Dorsolateral prefrontal cortex (tissue), 122 donors: ENCODE measurements at places on chromosomes 16 and 17.

DNA sequence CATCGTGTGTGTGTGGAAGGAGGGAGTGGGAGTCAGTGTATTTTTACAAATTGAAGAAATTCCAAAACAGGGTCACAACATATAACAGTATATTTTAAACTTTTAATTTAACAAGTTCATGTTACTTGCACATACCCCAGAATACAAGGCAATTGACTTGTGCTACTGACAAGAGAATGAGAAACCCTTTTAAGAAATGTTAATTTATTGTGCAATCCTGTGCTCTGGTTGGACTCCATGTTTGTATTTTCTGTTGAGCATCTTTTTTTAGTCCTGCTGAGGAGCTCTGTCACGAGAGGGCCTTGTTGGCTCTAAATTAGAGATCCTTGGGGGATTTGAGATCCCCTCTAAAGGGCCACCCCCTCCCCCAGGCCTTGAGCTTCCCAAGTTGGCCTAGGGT, 1.1 kb upstream of the EMP2 start:
- DNase-seq: no peak

GRCh38 chr16:87996962-87997880, 46.0 kb downstream of the BANP start:
- DNase-seq: no peak

GRCh38 chr17:40177275-40177874, at the start of gene RAPGEFL1:
TSS of gene RAPGEFL1 (plus strand) at chr17:40177470. CDS start at chr17:40177862, 392 bp downstream.
- DNase-seq: peak; percentile 61

- DNase-seq: no peak
These were observed 39.0 kb downstream of the IQCK start for GRCh38 chr16:19757026-19757425.

- peak; percentile 99 for DNase-seq
These were observed 453 bp upstream of the MYH10 start for GRCh38 chr17:8630802-8631553.

GRCh38 chr17:9271989-9272388, 250.7 kb downstream of the NTN1 start:
- peak; percentile 56 for DNase-seq

GRCh38 chr17:10633738-10634379, 23.2 kb downstream of the MYH3 start:
- DNase-seq: no peak

- no peak for DNase-seq
These were observed 21.5 kb downstream of the SRP68 start for GRCh38 chr17:76050538-76051467.

GRCh38 chr16:20814784-20815183, 8.5 kb downstream of the REXO5 start:
- no peak for DNase-seq

DNA sequence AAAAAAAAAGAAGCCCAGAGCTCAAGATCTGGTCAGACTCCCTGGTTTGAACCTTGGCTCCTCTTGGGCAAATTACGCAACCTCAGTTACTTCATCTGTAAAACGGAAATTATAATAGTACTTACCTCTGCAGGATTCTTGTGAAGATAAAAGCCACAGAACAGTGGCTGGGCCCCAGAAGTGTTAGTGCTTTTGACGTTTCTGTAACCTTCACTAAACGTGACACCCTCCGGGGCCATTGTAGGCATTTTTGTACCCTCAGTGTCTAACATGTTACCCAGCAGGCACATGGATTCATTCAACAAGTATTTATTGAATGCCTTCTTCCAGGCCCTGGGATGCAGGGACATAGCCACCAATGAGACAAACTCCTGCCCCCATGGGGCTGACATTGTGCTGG, 58.0 kb downstream of the PITPNC1 start:
- DNase-seq: no peak

GRCh38 chr17:46059486-46059885, 60.4 kb downstream of the STH start:
- no peak for DNase-seq

DNA sequence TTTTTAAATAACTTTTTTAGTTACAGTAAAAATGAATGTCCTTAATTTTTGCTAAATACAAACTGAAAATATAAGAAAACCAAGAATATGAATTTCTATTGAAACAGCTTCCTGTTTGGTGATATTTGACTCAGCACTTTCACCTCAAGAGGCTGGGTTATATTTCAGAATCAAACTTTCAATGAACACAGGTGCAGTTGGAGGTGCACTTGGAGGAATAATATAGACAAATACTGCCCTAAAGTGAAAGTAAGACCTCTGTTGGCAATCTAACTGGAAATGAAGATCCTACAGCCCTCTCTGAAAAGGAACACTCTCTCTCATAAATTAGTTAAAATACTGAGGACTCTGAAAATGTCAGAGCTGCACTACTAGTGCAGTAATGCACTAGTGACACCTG, 106.2 kb downstream of the BRIP1 start:
- DNase-seq: no peak

- no peak for DNase-seq
These were observed 684 bp downstream of the ZFP90 start for GRCh38 chr16:68539711-68540239.

DNA sequence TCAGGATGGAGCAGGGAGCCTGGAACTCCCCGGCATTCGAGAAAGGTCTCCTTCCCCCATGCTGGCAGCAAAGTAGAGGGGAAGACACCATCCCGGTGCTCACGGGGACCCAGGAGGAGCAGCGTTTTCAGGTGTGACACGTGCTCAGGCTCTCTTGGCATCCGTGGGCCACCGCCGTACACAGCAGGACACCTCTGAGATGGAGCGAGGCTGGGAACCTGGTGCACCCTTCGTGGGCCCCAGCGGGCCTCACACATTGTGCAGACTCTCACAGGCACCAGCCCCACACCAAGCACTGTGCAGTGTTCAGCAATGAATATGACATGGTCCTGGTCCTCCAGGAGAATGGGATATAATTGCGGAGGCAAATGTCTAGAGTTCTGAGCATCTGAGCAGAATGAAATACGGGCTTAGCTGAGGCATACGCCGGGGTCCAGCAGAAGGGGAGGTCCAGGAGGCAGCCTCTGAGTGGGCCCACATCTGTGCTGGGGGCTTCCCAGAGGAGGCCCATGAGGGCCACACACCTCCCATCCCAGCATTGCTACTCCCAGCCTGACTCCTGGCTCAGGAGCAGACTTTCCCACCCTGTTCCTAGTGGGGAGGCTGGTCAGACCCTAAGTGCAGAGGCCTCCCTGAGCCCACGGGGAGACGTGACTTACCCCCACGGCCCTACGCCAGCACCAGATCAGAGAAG, 72.6 kb downstream of the ABR start:
- no peak for DNase-seq

DNA sequence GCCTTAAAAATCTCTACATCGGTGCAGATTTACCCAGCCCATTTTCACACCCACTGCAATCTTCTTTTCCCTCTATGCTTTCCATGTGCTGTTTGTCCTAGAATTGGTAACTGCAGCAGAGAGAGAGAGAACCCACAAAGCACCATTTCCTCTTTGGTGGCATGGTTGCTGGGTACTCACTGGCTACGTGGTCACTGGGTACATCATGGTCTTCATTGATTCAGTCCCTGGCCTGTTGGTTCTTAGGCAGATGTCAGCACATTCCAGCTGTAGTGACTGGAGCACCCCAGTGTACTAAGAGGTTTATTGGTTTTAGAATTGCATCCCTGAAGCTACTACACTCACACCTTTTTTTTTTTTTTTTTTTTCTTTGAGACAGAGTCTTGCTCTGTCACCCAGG, 156.1 kb upstream of the CACNG5 start:
- DNase-seq: no peak

DNA sequence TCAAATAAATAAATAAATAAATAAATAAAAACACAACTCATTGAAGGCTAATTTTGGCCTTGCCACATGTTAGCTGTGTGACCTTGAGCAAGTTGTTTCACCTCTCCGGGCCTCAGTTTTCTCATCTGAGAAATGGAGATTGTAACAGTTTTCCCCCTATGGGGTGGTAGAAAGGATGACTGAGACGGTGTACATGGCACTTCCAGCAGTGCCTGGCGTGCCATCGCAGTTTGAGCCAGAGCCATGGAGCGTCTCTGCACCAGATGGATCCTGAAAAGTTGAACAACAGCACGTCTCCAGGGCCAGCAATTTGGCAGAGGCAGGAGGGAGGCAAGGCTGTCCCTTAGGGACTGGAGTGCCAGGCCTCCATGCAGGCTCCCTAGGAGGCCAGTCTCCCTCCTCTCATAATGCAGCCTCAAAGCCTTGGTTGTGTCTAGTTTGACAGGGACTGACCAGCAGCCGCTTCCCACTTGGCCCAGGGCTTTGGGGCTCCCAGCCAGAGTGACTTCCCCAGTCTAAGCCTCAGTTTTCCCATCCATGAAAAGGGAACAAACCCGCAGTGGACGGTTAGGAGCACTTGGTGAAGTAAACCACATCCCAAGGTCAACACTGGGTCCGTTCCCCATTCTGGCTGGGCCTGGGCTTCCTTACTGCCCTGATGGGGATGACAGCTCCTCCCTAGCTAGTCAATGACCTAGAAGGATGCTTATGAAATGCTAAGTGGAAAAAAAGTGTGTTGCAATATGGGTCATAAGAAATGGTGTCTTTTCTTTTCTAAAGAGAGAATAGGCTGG, 19.3 kb downstream of the SOCS1 start:
- DNase-seq: no peak

- peak; percentile 90 for DNase-seq
These were observed 853 bp upstream of the PDK2 start for GRCh38 chr17:50094243-50094752.

GRCh38 chr17:50785946-50786570, 18.7 kb upstream of the ANKRD40CL start:
- DNase-seq: no peak

GRCh38 chr16:13193721-13194120, 292.3 kb downstream of the SHISA9 start:
- DNase-seq: no peak

DNA sequence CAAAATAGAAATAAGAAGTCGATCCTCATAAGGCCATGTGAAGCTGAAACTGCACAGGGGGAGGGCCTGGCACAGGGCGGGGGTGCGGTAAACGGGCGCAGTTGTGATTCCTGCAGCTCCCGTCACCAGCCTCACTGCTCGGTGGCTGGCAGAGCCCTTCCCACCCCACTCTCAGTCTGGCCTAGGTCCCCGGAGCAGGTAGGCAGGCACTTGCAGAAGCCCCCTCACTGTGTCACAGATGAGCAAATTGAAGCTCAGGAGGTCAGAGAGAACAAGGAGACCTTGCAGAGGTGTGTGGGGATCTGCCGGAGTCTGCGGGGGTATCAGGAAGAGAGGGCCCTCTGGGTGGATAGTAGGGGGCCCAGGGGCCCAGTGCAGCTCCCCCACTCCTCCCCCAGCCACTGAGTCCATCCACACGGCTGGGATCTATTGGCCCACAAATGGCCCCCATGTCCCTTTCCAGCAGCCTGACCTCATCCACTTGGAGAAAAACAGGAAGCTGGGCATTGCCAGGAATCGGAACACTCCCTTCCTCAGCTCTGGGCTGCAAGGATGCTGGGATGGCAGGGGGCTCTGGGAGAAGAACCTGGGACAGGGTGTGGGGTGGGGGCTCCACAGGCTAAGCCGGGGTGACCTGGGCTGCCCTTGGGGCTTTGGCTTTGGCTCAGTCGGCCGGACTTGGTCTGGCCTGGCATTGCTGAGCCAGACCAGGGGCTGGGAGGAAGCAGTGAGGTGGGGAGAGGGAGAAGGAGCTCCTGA, 21.4 kb upstream of the MAP3K14 start:
- no peak for DNase-seq

DNA sequence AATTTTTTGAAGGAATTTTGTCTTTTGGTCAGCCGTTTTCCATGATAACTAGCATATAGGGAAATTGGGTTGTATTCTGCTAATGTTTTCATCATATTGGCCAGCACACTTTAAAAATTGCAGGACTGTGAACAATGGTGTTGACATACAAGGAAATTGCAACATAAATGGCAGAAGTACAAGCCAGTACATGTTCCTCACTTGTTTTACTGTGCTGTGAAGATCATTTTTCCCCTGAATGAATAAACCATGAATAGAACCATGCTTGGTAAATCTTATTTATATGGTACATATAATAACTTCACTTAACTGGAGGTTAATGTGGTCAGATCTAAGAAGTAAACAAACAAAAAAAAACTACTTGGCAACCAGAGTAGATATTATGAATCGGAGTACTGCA, 22.8 kb downstream of the OMG start:
- DNase-seq: no peak

DNA sequence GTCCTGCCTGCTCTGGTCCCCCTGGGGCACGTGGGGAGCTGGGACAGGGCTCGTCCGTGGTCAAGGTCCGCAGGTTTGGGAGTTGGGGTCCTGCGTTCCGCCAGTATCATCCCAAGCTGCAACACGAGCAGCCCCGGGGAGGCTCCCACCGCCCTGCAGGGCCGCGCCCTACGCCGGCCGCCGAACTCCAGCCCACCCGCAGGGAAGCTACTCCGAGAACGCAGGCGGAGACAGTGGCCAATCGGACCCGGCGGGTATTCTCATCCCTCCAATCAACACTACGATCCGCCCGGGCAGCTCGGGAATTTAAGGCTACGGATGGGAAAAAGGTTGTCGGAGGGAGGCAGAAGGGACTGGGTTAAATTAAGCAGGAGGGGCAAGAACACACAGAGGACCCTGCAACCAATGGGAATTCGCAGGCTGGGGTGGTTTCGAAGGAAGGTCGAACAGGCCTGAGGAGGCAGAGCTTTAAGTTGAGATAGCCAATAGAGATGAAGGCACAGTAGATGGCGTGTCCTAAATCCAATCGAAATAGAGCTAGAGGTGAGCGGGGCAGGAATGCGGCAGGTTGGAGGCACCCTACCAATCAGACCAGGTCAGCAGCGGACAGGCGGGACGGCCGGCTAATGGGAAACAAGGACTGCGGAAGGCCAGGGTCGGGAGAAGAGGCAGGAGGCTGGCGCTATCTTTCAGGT, 626 bp downstream of the SPAG7 start:
- DNase-seq: peak; percentile 99

DNA sequence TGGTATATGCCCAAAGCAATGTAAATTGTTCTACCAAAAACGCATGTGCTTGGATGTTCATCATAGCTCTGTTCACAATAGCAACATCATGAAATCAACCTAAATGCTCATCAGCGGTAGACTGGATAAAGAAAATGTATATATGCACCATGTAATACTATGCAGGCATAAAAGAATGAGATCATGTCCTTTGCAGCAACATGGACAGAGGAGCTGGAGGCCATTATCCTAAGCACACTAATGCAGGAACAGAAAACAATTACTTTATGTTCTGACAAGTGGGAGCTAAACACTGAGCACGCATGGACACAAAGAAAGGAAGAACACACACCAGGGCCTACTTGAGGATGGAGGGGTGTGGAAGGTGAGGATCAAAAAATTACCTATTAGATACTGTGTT, 33.7 kb downstream of the TANC2 start:
- no peak for DNase-seq

DNA sequence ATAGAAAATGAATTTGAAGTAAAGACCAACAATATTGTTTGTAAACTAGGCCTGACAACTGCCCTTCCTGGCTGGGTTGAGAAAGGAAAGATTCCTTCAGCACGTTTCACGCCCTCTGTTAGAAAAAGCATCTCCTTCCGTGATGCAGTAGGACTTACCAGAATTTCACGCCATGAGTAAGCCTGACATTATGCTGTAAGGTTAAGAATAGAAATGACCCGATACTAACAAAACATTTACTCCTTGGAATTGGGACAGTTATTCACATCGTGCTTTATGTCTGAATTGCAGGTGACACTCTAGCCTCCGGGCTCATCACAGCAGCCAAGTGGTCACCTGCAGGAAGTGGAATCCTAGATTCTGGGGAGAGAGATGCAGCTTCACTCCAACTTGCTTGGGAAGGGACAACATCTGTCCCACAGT, 17.5 kb downstream of the MARCHF10 start:
- no peak for DNase-seq

GRCh38 chr17:62681061-62681938, 53.8 kb downstream of the MRC2 start:
- no peak for DNase-seq

- DNase-seq: no peak
These were observed 9.6 kb upstream of the BCAR1 start for GRCh38 chr16:75260851-75261589.
